Large intestine (tissue), 12 donors: ENCODE measurements at places on chromosomes 1 and 21. TPM values are rescaled to one million over a fixed set of nuclear protein-coding genes. Genes with fewer than 3 reads are reported as not detected.

DNA sequence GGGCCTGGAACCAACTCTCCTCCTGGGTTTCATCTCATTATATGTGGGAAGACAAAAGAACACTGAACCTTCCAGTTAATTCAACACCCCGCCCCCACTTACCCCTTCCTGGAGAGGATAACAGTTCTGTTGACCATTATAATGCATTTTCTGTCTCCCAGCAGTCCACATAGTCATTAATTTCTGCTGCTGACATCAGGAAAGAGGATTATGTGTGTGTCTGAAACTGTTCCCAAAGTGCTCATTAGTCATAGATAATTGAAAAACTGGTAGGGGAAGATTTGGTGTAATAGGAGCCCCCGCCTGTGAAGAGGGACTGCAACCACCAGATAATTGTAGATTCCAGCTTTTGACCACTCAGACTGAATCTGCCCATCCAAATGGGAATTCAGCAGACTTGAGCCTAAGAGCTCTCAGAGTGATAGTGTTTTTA is 208.7 kb downstream of the FGGY start:
- no peak for DNase-seq

- no peak for DNase-seq
These were observed 20.9 kb upstream of the MAN1A2 start for GRCh38 chr1:117346206-117346928.

- DNase-seq: no peak
These were observed 537 bp upstream of the ANKRD13C start for GRCh38 chr1:70355111-70355407.

DNA sequence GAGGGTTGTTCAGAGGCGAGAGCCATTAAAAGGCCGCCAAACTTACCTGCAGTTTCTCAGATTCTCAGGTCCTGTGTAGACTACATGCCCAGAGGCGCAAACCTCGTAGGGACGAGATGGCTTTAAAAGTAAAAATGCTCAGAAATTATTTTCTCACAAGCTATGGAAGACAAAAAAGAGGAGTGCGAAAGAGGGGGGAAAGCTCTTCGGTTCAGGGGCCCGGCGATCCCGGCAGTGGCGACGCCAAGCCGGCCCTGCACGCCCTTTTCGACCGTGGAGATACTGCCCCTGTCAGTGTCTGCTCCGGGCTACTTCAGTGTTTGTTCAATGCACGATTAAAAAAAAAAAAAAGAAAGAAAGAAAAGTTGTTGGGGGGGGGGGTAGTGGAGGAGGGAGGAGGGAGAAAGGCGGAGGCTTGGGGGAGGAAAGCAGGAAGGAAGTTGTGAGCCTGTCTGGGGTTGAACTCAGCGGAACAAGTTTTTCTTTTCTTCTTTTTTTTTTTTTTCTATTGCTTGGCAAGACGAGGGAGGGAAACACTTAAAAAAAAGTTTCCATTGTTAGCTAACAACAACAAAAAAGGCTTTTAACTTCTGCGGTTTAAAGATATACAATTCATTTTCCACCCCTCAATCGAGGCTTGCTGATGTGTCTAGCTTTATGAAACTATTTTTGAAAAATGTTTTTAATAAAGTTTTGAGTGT is at the start of gene ITPKB:
Gene ITPKB (minus strand): TSS at position 288 of the 701 bp plus-strand sequence. CDS start 1,824 bp downstream, outside the sequence.
- peak; percentile 78 for DNase-seq

DNA sequence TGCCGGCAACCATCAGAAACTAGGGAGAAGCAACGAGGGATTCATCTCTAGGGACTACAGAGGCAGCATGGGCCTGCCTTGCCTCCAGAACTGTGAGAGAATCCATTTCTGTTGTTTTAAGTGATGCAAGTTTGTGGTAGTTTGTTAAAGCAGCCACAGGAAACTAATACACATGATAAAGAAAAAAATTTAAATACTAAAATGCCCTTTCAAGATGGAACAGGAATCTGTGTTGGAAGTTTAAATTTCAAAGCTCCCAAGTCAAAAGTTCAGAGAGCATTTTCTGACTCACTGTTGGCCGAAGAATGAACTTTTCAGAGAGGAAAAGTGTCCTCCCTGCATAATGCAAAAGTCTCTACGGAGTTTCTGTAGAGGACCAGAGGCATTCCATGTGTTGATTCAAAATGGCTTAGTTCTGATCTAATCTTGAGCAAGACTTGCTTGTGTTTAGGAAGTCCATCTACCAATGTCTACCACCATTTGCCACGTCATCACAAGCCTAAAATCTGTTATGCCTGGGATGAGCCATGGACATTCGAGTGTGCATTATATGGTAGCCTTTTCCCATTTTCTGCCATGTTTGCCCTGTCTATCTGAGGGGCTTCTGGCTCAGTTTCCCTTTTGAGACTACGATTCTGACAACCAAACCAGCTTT is 22.4 kb upstream of the ARHGAP29 start:
- DNase-seq: no peak

GRCh38 chr1:203028784-203029553 is 2.7 kb downstream of the PPFIA4 start:
- DNase-seq: no peak

- DNase-seq: no peak
These were observed 100.3 kb downstream of the UCHL5 start for GRCh38 chr1:192958871-192959270.

DNA sequence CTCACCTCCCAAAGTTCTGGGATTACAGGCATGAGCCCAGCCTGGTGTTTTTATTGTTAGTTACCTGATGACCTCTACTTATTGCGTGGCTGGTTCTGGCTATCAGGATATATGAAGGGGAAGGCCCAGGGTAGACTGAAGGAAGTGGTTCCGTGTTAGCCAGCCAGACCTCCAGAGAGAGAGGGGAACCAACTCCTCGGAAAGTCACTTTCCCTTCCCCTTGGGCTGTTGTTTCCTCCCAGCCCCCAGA is 2.5 kb upstream of the RCSD1 start:
- DNase-seq: no peak

DNA sequence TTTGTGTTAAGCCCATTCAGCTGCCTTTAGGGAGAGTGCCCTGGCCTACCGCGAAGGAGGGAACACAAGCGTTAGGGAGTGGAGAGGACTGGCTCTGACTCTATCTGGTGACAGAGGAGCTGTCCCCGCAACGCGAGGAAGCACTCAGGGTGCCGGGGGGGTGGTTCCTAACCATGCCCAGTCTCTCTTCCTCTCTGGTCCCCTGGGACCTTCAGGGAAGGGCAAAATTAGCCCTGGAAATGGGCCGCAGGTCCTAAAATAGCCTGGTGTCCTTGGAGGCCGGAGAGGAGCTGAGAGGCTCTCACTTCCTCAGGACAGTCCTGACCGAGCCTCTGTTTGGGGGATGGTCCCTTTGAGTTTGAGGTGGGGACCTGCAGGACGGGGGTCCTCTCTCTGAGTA is 5.8 kb downstream of the SLC45A1 start:
- DNase-seq: no peak

DNA sequence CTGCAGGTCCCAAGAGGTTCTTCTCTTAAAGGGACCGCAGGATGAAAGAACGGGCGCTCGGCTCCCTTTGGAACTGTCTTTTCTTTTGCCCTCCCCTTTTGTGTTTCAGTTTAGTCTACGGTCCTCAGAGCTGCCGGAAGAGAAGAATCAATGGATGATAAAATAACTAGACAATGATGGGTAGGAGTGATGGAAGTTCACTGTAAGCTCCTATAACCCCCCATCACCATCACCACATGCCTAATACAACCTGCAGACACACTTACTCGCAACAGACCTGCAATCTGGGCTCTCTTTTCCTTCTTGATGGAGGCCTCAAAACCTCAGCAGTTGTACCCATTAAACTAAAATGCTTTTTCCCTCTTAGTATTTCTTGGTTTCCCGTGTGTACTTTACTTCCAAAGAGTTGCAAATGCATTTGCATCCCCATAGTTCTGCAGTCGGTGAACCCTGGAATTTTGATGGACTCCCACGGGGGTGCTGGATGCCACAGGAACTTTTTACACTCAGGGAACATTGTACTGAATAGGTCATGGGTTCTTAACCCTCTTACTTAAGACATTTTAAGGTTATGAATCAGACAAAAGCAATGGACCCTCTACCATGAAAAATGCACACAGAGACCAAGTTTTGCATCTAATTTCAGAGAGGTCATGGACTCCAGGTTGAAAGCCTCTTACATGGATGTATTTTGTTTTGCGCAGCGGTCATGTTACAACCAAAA is 633 bp upstream of the RFX5 start:
- DNase-seq: no peak

GRCh38 chr1:6246497-6247467 is 2.8 kb downstream of the HES3 start:
- peak; percentile 62 for DNase-seq

- DNase-seq: peak; percentile 79
These were observed 17.3 kb upstream of the SELENON start for GRCh38 chr1:25782608-25783201.

DNA sequence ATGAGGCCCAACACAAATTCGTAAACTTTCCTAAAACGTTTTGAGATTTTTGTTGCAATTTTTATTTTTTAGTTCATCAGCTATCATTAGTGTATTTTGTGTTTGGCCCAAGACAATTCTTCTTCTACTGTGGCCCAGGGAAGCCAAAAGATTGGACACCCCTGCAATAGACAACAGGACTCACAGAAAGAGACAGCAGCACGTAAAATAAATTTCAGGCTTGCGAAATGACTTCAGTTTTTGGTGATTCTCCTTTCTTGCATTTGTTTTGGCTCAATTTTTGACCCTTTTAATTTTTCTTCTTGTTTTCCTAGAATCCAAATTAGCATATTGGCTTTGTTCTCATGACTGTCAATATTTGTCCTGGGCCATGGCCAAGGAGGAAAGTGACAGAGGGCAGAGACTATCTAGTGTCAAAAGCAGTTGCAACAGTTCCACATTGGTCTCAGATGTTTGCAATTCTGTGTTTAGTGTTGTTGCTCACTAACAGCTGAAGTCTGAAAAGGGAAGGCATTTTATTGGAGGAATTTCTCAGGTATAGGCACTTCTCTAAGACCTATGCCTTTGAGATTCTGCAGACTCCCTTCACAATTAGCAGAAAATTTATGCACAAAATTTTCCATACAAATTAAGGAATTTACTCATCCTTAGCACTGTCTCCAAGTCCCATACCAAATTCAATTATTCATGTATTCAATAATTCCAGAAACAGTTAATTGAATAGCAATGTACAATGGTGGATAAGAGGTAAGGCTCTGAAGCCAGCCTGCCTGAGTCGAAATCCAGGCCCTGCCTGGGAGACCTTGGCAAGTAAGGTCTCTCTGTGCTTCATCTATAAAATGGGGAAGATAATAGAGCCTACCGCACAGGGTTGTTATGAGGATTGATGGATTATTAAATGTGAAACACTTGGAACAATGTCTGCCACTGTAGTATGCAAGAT is 160.9 kb upstream of the IVNS1ABP start:
- DNase-seq: no peak

GRCh38 chr1:107648071-107648470 is 316.9 kb downstream of the VAV3 start:
- DNase-seq: no peak

DNA sequence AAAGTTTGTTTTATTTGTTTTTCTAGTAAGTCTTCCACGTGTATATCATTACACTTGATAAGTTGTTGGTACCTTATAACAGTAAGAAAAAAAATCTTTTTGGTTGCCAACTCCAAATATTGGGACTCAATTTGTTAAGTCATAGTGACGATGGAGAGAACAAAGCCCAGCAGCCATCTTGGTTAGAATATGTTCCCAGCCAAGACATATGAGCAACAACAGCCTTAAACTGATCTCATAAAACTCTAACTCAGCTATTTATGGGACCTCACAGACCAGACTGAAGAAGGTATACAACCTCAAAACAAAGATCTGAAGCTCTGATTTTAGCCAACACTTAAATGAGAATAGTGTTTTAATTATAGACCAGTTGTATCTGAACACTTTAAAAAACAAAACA is 281.3 kb downstream of the VAV3 start:
- no peak for DNase-seq

GRCh38 chr1:24961961-24962861 is 32.1 kb upstream of the RUNX3 start:
- DNase-seq: no peak

- DNase-seq: peak; percentile 78
These were observed 1.2 kb downstream of the LBR start for GRCh38 chr1:225426395-225427234.

DNA sequence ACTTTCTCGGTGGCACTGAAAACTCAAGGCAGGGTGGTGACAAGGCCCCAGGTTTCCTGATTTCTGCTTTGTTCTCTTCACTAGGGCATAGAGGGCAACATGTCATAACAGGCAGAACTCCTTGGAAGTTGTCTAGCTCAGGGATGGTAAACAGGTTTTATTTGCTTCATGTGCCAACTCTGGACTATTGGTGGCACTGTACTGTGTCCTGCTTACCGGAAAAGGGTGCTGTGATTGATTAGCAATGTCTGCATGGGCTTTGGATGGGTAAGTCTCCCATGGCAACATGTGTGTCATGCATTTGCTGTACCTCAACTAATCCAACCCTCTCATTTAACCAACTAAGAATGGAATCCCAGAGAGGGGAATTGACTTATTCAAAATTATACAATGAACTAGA is 70.7 kb upstream of the USP24 start:
- no peak for DNase-seq

GRCh38 chr1:217881607-217882332 is 250.6 kb downstream of the SPATA17 start:
- no peak for DNase-seq

DNA sequence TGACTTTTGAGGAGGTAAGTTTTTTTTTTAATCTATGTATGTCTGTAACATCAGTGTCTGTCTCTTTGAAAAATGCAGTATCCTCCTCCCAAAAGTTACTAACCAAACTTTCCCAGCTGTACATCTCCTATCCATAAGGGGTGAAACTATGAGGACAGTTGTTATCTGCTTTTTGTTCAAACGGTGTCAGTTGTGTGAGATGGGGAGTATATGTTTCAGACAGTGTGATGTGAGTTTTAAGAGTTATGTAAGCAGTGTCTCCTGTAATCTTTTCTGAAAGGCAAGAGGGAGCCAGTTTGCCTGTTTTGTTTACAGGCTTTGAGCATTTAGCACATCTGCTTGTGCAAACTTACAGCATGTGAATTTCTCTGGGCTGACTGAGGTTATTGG is 34.8 kb upstream of the CACYBP start:
- DNase-seq: peak; percentile 29

GRCh38 chr1:108036796-108037562 is 72.0 kb upstream of the VAV3 start:
- no peak for DNase-seq

GRCh38 chr1:181769846-181770245 is 286.5 kb downstream of the CACNA1E start:
- no peak for DNase-seq

GRCh38 chr1:11893907-11894251 is 32.3 kb downstream of the KIAA2013 start:
- no peak for DNase-seq

GRCh38 chr1:152926091-152926490 is 17.7 kb downstream of the IVL start:
- no peak for DNase-seq

GRCh38 chr1:221824025-221824424 is 82.1 kb upstream of the DUSP10 start:
- no peak for DNase-seq

- no peak for DNase-seq
These were observed 8.0 kb downstream of the RNF187 start for GRCh38 chr1:228494970-228495853.

FAM72C gene
- 1.6 TPM for polyA plus RNA-seq

DNALI1 gene
- polyA plus RNA-seq: 40.6 TPM

C1orf116 gene
- 45.7 TPM for polyA plus RNA-seq

ADGRL4 gene
- 5.6 TPM for polyA plus RNA-seq

CYP2J2 gene
- 21.3 TPM for polyA plus RNA-seq

ST6GALNAC5 gene
- polyA plus RNA-seq: 6.1 TPM

KRTAP13-2 gene
- not detected for polyA plus RNA-seq

TEDDM1 gene
- polyA plus RNA-seq: 0.09 TPM

DCDC2B gene
- polyA plus RNA-seq: 0.54 TPM

NTMT2 gene
- polyA plus RNA-seq: not detected

HAO2 gene
- 0.91 TPM for polyA plus RNA-seq

ACKR1 gene
- 3.2 TPM for polyA plus RNA-seq
